ENCODE measurements at places on chromosomes 7 and 10.

DNA sequence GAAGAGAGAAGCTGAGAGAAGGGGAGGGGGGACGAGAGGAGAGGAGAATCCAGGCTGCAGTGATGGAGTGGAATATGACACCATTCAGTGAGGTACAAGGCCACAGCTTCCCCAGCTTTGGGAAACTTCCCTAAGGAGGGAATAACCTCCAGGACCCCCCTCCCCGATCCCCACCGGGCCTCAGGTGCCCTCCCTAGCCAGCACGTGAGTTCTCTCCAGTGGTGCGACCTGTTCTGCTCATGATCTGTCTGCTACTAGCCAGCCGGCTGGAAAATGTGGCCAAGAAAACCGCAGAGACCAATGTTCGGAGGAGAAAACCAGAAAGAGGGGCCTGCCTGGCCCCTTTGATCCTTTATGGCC is 39.9 kb upstream of the AGK start:
- no peak for DNase-seq

- no peak for DNase-seq
Measured at GRCh38 chr10:112120491-112120890, 63.1 kb downstream of the GPAM start.

GRCh38 chr7:74297516-74298233 is 8.5 kb downstream of the CLIP2 start:
- DNase-seq: no peak

- DNase-seq: no peak
Measured at GRCh38 chr10:7545261-7545660, 121.5 kb downstream of the ITIH5 start.

DNA sequence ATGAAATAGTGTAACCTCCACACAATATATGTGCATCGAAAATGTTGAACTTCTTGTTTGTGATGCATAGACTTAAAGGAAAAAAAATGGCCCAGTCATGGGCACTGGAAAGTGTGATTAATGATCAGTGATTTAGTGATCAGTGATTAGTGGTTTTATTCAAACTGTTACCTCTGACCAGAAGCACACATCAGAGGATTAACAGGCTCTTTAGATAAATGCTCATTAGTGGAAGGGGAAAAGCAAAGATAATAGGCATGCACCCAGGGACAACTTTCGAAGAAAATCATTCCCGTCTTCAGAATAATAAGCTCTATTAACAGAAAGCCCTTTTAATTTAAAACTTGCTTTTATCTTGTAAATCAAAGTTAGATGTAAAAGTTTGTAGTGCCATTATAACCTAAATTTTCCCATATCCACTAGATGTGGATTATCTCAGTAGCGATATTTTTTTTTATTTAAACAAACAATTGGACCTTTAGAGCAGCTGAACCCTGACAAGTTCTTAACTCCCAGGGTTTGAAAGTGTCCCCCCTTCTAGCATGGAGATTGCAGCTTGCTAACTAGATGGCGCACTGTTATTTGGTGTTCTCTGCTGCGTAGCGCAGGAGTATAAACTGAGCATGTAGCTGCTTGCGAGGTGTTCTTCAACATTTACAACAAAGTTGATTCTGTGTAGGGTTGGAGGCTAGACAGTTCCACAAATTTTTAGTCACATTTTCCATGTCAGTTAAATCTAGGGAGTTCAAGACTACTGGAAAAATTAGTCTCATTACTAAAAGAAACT is at the start of gene CREB5:
TSS of gene CREB5 (plus strand) at position 643 of the 787 bp plus-strand sequence. CDS start 397 bp downstream, outside the sequence.
- no peak for DNase-seq

DNA sequence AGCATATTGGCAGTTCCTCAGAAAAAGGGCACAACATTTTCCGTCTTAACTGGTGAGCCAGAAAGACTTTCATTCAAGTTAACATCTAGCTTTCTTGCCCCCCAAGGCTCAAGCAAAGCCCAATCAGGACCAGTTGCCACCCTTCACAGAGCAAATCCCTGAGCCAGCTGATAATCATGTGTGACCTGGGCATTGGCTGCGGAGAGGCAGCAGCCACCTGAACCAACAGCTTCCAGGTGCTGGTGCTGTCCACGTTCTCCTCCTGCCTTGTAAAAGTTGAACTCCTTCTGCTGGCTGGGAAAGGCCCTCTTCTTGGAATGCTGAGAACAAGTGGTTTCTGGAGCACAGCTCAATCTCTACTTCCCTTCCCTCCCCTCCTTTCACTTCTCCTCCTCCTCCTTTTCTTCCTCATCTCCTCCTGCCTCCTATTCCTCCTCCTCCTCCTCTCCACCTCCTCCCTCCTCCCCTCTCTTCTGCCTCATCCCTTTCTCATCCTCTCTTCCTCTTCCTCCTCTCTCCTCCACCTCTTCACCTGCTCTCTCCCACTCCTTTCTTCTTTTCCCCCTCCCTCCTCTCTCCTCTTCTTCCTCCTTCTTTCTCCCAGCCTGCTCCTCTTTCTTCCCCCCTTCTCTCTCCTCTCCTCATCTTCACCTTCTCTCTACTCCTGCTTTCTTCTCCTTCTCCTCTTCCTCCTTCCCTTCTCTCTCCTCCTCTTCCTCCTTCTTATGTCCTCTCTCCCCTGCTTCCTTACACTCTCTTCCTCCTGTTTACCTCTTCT is 140.6 kb downstream of the JCAD start:
- DNase-seq: no peak

- DNase-seq: no peak
Measured at GRCh38 chr10:108523016-108523800, 1358.7 kb upstream of the SORCS1 start.

DNA sequence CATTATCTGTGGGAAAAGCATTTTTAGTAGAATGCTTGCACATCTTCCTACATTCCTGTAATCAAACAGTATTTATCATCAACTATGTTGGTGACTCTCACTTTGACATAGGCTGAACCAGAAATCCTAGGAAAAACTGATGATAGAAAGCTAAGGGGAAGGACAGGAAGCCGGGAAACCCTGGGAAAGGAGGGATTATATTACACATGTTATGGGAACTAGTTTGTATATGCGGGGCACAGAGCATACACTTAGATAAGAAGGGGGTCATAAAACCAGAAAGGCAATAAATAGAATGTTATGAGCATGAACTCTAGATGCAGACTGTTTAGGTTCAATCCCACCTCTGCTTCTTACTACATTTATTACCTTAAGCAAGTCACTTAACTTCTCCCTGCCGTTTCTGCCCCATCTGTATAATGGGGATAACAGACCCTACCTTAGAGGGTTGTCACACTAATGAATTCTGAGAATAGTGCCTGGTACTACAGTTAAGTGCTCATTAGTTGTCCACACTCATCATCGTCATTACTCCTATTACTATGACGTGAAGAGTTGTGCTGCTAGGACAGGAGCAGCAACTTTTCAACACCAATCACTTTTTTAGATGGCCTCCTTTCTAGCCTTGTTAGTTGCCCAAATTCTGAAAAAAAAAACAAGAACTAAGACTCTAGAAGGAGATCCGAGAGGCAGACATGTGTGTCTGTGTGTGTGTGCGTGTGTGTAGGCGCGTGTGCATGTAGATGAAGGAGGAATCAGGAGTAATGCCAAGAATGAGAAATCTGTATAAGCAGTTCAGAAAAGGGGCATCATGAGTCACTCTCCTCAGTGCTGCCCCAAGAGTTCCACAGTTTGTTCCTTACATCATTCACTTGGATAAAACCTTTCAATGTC is 52.2 kb downstream of the KMT2C start:
- DNase-seq: no peak

DNA sequence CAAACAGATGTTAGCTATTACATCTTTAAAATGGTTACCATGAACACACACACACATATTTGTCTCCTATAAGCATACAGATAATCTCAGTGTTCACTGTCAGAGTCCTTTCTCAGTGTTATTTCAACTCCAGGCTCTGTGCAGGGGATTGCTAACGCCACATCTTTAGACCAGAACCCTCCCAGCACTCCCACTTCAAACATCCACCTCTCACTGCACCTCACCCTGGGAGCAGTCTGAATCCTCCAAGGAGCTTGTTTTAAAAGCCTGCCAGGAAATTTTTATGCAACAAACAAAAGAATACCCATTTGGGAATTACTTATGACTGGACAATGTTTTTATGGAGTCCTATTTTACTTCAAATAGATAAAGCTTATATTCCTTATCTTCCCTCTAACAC is 107.4 kb downstream of the PARD3 start:
- DNase-seq: no peak

GRCh38 chr7:42606193-42606905 is 305.5 kb downstream of the C7orf25 start:
- no peak for DNase-seq

DNA sequence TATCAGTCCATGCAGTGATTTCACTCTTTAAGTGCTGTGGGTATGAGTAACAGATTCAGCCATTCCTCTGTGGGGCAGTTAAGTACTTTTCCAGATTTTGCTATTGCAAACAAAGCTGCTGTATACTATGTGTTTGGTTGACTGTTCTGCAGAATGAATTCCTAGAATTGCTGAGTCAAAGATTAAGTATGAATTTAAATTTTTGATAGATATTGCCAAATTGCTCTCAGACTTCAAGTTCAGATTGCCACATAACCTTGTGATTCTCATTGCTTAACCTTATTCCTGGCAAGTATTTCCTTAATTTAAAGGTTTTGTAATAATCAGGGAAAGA is 21.6 kb upstream of the SAR1A start:
- no peak for DNase-seq

DNA sequence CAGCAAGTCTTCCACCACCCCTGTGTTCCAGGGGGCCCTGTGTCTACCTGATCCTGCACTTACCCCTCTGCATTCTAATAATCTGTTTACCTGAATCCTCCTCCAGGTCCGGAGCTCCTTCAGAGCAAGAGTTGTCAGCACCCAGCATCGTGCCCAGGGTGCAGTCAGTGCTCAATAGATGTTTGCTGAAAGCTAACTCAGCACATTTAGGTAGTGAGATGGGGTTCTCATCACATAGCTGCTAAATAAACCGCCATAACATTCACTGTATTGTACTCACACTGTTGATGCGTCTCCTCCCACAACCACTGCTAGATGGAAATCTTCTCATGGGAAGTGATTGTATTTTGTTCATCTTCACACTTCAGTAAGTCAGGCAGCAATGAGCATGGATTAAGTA is 376.5 kb upstream of the C7orf33 start:
- DNase-seq: no peak

GRCh38 chr7:73611017-73611555 is 13.2 kb downstream of the MLXIPL start:
- DNase-seq: no peak

DNA sequence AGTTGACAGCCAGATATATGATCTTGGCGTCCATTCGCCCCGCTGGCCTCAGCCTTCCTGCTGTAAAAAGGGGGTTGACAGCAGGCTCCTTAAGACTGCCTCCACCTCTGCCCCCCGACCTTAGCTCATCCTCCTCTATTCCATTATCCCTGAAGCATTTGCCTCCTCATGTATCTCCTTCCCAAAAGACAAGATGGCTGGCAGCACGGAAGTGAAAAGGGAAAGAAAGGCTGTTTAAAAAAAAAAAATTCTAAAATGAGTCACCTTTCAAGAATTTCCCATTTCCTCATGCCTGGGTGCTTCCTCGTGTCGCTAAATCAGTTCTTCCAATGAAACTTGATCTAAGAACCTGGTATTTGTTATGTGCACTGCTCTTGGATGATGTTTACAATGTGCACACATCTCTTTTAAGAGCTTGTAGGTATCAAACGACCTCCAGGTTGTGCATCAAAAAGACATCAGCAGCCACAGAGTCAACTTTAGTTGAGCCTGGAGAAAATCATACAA is 1.7 kb downstream of the SCRN1 start:
- no peak for DNase-seq

GRCh38 chr7:103809229-103809994 is 180.0 kb downstream of the RELN start:
- DNase-seq: no peak

- no peak for DNase-seq
Measured at GRCh38 chr10:101140084-101140949, 9.2 kb downstream of the TLX1 start.

GRCh38 chr7:137633133-137633532 is 213.6 kb downstream of the DGKI start:
- no peak for DNase-seq

- no peak for DNase-seq
Measured at GRCh38 chr10:8825611-8826010, 771.1 kb downstream of the GATA3 start.

GRCh38 chr10:47332946-47333345 is 10.7 kb downstream of the GDF2 start:
- DNase-seq: no peak

- no peak for DNase-seq
Measured at GRCh38 chr7:134195252-134195651, 68.1 kb downstream of the LRGUK start.

- DNase-seq: peak; percentile 68
Measured at GRCh38 chr10:103712898-103713498, 142.4 kb downstream of the SH3PXD2A start.

- DNase-seq: no peak
Measured at GRCh38 chr10:12327476-12327875, 21.9 kb upstream of the CAMK1D start.

DNA sequence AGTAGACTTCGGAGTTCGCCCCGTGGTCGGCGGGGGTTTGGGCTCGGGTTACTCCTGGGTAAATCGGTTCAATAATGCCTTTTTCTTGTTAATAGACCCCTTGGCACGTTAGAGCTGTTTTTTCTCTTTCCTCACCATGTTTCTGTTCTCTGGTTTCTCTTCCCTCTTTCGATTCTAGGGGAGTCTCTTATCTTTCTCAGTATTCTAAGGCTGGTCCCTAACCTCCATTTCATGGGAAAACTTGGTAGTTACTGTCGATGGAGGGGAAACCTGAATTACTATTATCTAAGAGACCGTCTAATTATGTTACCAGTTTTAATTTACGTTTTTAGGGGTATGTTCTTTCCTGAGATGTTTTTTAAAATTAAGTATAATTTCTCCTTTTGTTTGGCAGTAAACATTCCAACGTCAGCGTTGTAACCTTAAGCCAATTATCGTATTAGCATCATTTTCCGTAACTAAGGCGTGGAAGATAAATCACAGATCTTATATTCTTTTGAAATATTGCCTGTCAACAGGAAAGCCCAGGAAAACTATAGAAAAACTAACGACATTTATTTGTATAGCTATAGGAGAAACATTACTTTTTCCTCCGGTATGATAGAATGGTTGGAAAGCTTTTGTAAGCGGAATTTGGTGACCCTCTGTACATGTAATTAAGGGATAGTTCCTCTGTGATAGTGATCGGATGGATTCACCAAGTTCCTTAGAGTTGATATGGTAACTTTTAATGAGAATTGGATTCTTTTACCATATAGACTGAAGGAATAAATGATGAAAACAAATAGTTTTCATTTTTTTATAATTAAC is 847 bp downstream of the BTAF1 start:
- no peak for DNase-seq

DNA sequence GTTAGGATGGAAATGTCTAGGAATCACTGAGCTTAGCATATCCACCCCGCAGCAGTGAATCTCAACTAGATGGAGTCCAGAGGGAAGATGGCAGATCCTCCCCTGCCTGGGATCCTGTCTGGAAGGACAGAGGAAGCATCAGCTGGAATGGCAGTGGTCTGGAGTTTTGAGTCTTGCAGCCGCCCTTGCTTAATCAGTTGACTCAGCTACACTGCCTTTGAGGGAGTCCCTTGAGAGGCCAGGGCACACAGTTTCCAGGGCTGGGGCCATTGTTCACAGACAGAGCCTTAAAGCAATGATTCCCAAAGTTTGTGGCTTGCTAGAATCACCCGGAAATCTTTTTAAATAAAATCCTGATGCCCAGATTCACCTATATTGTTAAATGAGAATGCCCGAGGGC is 128.1 kb downstream of the NT5C2 start:
- no peak for DNase-seq
